ENCODE measurements at places on chromosomes 1 and 21. TPM values are rescaled to one million over a fixed set of nuclear protein-coding genes. Genes with fewer than 3 reads are reported as not detected.

The GSTM1 gene
- not detected for total RNA-seq

The USP48 gene
- total RNA-seq, result 61.5 TPM

The ROR1 gene
- not detected for total RNA-seq

The CFAP74 gene
- total RNA-seq, result not detected

DNA sequence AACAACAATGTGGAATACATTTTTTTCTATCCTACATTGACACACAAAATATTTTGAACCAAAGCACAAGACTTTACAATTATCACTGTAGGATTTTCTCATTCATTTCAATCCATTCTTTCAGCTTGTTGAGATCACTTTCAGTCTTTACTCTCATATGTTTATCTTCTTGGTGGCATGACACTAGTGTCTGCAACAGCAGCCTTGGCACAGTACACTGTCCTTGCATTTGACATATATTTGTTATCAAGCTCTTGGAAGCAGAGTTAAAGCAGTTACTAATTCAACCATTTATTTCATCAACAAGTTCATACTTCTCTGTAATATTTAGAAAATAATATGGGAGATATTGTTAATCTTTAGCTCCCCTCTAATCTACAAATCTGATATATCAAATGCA, 922.4 kb upstream of the ADGRL2 start:
- H3K4me1 ChIP-seq, result no peaks in the 10 kb centered on the region
- no peak overlapping the region for H3K27ac ChIP-seq
- no peaks in the 10 kb centered on the region for H3K36me3 ChIP-seq
- DNase-seq, result no peak

DNA sequence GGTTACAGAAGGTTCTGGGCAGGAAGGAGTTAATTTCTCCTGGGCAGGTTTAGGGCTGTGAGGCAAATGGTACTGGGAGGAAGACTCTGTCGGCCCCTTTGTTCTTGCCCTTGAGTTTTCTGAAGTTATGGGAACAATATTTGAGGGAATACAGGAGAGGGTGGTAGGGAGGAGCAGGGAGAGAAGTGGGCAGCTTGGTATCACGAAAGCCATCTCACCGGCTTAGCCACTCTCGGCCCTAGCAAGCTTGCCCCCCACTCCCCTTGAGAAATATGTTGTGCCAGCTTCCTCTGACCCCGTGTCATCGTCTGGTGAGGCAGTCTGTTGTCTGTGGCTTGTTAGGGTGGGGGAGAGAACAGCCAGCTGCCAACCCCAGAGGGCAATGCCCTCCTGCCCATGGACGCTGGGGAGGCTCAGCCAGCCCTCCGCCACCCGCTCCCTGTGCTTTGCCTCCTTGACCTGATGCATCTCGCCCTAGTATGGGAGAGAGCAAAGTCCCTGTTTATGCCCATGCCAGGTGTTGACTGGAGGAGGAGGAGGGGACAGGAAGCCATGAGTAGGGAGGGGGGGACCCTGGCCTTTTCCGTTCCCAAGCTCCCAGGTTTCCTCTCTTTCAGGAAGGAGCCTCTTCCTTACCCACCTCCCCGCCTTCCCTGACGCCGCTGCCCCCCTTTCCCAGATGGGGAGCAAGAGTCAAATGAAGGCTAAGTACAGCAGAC, 1.2 kb downstream of the EFNA1 start:
- peak overlapping the region; percentile 58 for H3K4me3 ChIP-seq
- H3K27ac ChIP-seq, result no peak overlapping the region
- no peaks in the 10 kb centered on the region for H3K27me3 ChIP-seq
- H3K36me3 ChIP-seq, result no peaks in the 10 kb centered on the region
- peaks cover 34% of the 10 kb centered on the region for H3K4me1 ChIP-seq
- DNase-seq, result peak; percentile 31

The CFAP107 gene
- total RNA-seq, result not detected

DNA sequence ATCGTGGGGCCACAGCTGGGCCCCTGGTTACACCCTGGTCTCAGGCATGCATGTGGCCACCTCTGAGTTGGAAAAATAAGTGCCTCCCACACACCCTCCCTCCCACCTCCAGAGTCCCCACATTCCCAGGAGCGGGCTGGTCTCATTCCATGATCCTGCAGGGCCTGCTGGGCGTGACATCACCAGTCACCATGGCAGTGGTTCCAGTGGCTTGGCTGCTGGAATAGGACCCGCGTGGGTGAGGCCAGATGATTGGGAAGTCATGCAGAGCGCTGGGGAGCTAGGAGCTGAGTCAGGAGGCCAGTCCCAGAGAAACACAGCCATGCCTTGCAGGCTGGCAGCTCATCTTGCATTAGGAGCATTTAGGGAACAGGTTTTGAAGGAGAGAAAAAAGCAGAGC, 125.4 kb upstream of the TMEM51 start:
- no peaks in the 10 kb centered on the region for H3K27me3 ChIP-seq
- H3K36me3 ChIP-seq, result no peaks in the 10 kb centered on the region
- H3K27ac ChIP-seq, result no peak overlapping the region
- H3K4me3 ChIP-seq, result no peak overlapping the region
- H3K4me1 ChIP-seq, result no peaks in the 10 kb centered on the region
- DNase-seq, result no peak
